ENCODE measurements at places on chromosomes 5 and 9.

- DNase-seq = no peak
These were observed 136.5 kb downstream of the CCDC192 start for GRCh38 chr5:127839496-127840197.

GRCh38 chr5:101663543-101663942, 632.5 kb downstream of the SLCO4C1 start:
- no peak for DNase-seq

GRCh38 chr5:144189800-144190429, 19.2 kb downstream of the KCTD16 start:
- no peak for DNase-seq

DNA sequence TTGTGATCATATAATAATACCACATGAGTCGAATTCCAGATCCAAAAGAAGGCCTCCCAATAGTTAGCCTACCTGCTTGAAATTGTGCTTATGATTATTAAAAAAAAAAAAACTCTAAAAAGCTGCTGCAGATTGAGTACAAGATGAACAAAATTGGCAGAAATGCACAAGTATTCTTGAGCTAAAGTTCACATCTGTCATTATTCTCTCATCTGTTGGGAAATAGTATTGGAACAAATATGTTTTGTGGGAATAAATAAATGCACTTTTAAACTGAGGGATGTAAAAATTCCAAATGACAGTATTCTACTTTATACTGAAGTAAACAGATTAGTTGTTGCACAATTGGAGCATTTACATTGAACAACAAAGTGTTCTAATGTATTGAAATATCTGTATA, 15.7 kb downstream of the DAB2 start:
- no peak for DNase-seq

- DNase-seq = no peak
These were observed 103.6 kb downstream of the TSSK1B start for GRCh38 chr5:113331209-113331551.

DNA sequence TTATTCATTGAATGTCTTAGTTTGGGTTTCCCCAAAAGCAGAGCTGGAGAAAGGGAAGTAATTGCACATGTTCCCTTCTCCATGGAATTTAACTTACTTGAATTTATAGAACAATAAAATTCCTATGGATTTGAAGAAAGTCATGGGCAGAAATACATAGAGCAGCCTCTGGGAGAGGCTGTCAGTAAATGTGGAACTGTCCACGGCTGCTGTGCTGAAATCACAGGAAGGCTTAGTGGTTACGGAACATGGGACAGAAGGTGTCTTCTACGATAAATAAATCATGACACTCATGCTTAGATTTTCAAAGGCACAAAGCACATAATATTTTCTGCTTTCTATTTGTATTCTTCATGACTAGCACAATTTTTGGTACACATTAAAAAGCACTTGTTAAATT, 440.6 kb upstream of the IZUMO3 start:
- no peak for DNase-seq

GRCh38 chr9:27427272-27427643, 96.8 kb upstream of the IFNK start:
- DNase-seq = no peak

DNA sequence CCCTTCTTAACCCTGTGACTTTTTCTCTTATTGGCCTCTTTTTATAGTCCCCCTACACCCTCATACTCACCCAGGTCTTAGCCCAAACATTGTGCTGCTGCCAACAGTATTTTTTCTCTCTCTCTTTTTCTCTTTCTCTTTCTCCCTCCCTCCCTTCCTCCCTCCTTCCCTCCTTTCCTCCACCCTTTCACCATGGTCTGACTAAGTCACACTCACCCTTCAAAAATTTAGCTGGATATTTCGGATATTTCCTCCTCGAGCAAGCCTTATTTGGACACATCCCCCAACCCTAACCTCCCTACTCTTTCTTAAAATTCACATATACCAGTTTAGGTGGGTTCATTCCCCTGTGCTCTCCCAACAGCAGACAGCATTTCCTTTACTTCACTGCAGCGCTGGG, 64.7 kb downstream of the FGF1 start:
- DNase-seq = no peak

GRCh38 chr5:168128557-168128956, 162.9 kb upstream of the WWC1 start:
- no peak for DNase-seq

DNA sequence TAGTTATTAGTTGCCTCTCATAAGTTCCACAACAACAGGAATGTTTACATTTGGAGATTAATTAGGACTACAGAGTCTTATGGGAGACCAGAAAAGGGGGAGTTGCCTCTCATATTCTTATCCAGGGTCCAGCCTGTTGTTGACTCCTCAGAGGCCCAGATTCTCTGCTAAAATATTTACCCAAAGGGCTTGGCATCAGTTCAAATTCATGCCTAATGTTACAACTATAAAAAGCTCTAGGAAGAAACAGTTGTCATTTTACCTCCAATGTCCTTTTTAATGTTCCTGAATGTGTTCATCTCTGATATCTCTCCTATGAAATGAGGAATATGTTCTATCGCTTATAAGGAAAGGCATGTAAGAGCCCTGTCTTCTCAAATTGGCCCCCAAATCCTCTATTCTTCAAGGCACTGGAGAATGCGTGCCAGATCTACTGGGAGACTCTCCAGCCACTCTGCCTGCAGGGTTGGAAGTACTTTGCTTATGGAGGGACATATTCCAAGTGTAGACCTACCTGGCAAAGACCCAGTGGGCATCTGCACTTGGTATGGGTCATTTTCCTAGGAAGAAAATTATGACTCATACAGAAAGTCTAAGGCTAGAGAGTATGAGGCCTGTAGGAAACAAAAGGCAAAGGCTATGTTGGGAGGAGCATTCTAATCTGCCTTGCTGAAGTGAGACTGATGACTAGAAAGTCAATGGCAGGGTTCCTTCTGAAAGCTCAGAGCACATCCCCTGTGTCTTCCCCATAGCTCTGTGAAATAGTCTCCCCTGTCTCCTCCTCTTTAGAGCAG, 192.6 kb downstream of the ESM1 start:
- no peak for DNase-seq

GRCh38 chr5:138542180-138542955, 668 bp downstream of the ETF1 start:
- DNase-seq = no peak

DNA sequence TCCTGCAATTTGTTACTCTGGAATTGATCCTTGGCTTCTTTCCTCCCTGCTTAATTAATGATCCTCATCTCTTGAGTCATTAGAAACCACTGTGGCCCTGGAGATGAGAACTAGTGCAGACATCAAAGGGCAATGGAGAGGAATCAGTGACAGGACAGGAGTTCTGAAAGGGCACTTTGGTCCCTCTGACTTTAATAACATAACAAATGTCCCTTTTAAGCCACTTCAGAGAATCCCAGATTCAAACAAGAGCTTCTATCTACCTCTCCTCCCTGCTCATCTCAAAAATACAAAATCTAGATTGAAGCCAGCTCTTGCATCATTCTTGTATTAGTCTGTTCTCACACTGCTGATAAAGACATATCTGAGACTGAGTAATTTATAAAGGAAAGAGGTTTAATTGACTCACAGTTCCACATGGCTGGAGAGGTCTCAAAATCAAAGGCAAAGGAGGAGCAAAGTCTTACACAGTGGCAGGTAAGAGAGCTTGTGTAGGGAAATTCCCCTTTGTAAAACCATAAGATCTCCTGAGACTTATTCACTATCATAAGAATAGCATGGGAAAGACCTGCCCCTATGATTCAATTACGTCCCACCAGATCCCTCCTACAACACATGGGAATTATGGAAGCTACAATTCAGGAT, 139.1 kb downstream of the PLPPR1 start:
- no peak for DNase-seq

DNA sequence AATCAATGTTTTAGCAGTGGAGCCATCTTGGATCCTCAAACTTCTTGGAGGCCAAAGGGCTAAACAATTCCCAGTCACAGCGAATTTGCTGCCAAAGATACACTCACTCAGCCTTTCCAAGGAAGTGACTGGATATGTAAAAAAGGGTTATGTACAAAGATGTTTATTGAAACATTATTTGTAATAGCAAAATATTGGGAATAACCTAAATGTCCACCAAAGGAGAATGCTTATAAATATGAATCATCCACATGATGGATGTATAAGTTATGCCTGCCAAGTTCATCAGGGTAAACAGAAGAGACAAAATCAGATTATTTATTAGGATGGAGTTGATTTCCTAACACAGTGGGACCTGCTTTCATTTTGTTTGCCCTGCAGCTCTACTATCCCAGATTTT, 145.2 kb upstream of the ABCA1 start:
- DNase-seq = no peak

- no peak for DNase-seq
These were observed 6.5 kb upstream of the TLE4 start for GRCh38 chr9:79565245-79565644.

- no peak for DNase-seq
These were observed 211.2 kb downstream of the NXNL2 start for GRCh38 chr9:88746029-88746742.

GRCh38 chr9:124124729-124125650, 113.4 kb downstream of the LHX2 start:
- DNase-seq = no peak

DNA sequence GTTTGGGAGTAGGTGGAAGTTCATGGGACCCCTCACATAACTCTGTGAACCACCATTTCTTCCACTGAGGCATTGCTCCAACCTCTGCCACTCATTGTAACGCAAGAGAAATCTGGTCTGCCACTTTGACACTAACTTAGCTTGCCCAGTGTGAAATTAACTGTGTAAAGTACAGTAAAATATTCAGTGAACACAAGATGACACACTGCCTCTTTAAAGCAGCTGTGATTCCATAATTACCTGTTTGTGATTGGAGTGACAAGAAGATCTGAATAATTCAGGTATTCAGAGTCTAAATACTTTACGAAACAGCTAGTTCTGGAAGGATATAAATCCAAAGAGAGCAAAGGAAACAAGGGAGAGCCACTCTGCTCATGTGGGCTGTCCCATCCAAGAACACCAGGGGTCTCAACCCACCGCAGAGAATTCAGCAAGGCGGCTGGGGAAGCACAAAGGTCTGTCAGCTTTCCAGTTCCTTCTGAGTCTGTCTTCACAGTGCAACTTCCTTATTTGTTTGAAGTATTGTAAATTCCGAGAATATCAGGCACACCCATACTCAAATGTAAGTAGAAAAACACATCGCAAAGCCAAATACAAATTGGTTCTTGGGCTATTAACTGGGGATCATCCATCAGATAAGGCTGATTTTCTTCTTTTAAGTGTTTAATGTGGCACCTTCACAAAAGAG, 86.9 kb downstream of the GNAQ start:
- DNase-seq = no peak

Data from suprapubic skin (tissue), 4 donors.